ENCODE measurements at places on chromosomes 13 and 19.

GRCh38 chr13:41268764-41269163 is 5.4 kb upstream of the MTRF1 start:
- DNase-seq, result no peak

DNA sequence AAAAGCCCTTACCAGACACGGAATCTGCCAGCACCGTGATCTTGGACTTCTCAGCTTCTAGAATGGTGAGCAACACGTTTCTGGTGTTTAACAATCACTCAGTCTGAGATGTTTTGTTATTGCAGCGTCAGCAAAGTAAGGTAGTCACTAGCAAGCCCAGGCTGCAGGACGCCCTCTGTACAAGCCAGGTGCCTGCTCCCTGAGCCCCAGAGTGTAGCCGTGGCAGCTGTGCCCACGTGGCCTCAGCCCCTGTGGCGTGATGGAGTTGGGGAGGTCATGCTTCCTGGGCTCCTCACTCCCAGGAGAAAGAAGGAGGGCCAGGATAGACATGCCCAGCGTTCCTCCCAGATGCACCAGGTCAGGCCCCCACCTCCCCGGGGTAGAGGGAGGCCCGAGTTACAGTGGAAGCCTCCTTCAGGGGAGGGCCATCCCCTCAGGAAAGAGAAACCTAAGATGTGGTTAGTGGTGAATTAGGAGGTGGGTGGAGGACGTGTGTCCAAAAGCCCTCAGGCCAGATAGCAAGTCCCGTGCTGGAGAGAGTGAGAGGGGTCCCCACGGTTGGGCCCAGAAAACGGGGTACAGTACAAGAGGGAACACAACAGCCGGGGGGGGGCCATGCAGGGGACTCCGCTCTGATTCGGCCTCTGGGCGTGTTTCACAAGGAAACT is 169.6 kb upstream of the SOX1 start:
- no peak for DNase-seq

GRCh38 chr13:34523406-34523805 is 418.7 kb upstream of the NBEA start:
- no peak for DNase-seq

- DNase-seq, result no peak
Observed at GRCh38 chr19:35000338-35000646, 169 bp downstream of the GRAMD1A start.

- no peak for DNase-seq
Observed at GRCh38 chr19:27765912-27766725, 1446.8 kb downstream of the UQCRFS1 start.

DNA sequence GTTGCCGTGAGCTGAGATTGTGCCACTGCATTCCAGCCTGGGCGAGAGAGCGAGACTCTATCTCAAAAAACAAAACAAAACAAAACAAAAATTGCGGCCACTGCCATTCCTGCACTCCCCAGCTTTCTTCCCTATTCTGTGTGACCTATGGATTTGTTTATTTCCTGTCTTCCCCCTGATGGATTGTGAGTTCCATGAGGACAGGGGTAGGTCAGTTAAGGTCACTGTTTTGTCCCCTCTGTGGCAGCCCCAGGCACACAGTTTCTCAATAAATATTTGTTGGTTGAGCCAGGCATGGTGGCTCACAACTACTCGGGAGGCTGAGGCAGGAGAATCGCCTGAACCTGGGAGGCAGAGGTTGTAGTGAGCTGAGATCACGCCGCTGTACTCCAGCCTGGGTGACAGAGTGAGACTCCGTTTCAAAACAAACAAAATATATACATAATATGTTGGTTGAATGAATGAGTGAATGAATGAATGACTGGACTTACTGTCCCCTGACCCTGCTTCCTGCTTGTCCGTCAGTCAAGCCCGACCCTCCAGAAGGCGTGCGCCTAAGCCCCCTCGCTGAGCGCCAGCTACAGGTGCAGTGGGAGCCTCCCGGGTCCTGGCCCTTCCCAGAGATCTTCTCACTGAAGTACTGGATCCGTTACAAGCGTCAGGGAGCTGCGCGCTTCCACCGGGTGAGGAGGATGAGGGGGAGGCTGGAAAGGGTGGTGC is 5.0 kb downstream of the EBI3 start:
- no peak for DNase-seq

GRCh38 chr19:57709616-57710015 is 612 bp upstream of the ZNF154 start:
- DNase-seq, result no peak

DNA sequence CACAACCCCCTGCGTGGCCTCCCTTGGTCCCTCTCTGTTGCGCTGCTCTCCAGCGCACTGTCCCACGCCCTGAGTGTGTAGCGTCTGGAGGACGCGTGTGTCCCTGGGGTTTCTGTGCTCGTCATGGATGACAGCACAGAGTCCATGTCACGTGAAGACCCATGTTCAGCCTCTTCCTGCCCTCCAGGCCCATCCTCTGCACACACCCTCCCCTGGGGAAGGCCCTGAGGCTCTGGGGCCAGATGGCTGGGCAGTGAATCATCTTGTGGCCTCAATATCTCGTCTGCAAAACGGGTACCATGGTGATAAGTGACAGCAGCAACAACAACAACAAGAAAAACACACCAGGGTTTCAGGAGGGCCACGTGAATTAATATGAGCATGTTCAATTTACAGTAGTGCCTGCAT is 71.5 kb upstream of the ARHGEF7 start:
- DNase-seq, result no peak

DNA sequence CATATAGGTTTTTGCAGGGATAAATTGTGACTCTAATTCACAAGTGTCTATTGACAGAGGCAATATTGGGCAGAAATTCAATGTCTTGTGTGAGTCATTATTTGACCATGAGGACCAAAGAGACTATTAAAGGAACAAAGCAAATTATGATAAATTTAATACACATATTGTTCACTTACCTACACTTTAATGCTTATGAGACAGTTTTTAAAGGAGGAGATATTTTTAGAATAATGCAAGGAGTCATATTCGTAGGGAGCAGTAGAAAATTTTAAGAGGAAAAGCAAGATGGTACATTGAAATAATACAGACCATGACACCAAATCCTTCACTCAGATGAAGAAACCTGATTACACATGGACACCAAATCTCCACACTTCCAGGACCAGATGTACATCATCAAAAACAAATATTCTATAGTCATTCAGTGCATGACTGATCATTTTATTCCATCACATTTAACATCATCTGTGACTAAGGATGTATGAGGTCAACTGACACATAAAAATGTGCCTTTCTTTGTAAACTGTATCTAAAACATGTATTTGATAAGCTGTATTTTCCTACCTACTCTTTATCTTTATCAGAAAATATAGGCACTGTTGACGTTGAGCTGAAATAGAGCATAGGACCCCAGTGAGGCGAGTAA is 4.2 kb upstream of the OR7A17 start:
- DNase-seq, result no peak

DNA sequence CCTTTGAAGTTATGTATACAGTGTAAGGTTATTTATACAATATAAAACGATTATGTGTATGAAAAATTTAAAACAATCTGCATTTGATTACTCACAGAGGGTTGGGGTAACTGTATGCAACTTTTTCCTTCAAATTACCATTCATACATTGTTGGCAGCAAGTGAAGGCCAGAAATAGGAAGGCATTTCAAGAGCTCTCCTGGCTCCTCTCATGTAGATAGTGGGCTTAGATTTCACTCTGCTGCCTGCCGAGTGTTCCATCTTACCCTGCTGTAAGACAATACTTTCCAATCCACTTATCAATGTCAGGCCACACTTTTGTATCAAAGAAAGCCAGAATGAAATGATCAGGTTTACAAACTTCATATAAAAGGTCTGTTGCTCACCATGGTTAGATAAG is 245.2 kb downstream of the DNAJC15 start:
- DNase-seq, result no peak

DNA sequence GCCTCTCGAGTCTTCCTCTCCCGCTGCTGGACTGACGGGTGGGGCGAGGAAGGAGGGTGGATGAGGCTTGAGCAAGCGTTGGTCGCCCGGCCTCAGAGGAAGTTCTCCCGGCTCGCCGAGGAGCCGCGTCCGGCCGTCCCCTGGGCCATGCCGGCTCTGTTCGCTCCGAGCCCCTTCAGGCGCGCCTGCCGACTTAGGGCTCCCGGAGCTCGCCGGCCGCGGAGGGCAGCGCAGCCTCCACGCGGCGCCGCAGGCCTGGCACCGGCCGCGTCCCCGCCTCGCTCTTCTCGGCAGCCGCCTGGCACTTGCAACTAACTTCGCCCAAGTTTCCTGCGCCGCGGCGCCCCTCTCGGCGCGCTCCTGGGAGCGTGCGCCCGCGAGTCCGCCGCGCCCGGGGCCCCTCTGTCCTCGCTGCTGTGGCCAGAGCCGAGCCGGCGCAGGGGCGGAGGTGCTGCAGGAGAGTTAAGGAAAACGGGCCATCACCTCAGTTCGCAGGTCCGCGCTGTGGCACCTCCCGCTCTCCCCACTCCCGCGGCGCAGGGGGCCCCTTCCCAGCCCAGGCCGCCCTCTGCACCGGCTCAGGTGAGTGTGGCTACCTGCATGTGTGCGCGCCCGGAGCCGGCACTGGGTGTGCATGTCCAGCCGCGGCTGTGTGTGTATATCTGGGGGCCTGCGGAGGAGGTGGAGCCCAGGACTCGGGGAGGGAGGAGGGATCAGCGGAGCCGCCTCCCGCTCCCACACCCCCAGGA is 641 bp upstream of the SOX21 start:
- no peak for DNase-seq

DNA sequence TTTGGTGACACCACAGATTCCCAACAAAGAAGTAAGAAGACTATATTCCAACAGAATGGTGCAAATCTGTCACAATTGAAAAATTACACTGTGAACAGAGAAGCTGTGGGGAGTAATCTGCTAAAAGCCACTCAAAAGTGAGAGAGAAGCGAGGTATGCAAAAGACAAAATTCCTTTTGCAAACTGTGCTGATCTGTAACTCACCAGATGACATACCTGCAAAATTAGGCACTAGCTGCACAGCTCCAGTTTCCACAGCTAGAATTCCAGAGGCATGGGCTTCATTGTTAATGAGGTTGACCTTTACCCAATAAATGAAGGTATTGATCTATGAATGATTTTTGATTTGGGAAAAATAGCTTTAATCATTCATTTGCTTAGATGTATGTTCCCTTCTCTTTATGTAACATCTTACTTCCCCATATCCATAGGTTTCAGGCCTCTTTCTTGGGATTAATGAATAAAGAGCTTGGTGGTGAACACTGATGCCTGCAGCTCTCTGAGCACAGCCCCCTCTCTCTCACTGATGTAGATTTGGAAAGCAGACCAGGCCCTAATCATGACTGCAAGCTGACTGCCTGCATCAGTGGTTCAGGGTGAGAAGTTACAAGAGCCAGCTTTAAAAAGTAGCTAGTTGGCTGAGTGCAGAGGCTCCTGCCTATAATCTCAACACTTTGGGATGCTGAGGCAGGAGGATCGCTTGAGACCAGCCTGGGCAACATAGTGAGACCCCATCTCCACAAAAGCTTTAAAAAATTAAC is 85.2 kb downstream of the LACC1 start:
- DNase-seq, result no peak

- DNase-seq, result no peak
Observed at GRCh38 chr19:34341935-34342680, 22.9 kb upstream of the GPI start.

GRCh38 chr19:19752760-19753403 is 20.0 kb upstream of the ZNF14 start:
- DNase-seq, result no peak

Data from activated T-helper 1 cell treated with Interleukin-2 at 50 U/mL for 16 hours (primary cell).